ENCODE measurements at places on chromosomes 1 and 21.
A peak's percentile ranks its signal among the peaks of the same experiment; 100 is the strongest.

- DNase-seq, result no peak
These were observed 117.6 kb downstream of the NME7 start for GRCh38 chr1:169250022-169250421.

- no peak for DNase-seq
These were observed 358.4 kb upstream of the ST6GALNAC5 start for GRCh38 chr1:76508871-76509270.

GRCh38 chr1:180218806-180219765, 11.0 kb upstream of the LHX4 start:
- no peak for DNase-seq

DNA sequence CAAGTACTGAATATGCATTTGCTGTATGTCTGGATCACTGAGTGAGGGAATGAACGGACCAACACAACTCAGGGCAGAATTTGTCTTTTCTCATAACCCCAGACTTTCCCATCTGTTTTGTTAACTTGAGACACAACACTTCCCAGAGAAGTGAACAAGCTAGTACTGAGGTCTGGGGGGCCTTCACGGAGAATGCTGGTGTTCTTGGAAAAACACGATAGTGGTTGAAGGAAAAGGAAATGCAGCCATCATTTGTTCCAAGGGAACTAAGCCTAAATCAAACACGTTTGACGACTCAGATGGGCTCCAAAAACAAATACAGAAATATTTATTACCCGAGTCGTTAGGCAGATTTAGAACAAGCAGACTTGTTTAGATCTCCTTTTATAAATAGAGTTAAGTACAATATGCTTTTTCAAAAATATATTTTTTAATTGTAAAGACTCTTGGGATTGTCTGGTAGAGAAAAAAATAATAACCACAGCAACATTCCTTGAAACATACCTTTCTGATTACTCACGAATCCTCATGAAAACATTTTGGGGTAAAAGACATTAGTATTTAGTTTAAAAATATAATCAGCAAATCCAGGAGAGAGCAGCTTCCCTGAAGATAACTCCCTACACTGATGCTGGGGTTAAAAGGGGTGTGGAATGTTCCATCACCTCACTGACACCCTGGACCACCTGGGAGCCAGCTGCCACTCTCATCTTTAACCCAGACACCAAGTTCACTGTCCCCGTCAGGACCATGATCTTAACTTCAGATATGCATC, 427.7 kb upstream of the RUNX1 start:
- DNase-seq, result peak; percentile 66

- DNase-seq, result no peak
These were observed 192.0 kb downstream of the DHRS3 start for GRCh38 chr1:12426030-12426429.

GRCh38 chr1:229784834-229785233, 158.8 kb downstream of the URB2 start:
- no peak for DNase-seq

DNA sequence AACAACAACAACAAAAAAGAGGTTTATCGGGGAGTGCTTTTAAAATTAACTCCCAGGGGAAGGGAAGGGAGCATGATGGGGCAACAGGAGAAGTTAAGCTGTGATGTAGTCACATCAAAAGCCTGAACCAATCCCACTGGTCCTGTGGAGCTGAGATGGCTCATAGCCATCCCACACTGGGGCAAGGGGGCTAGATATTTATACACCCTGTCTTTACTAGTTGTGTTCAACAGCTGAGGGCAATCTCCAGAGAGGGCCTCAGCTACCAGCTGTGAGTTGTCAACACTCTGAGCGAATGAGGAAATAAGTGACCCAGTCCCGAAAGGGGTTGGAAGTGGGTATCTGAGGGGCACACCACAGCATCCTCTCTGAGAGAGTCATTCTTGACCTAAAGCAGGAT, 31.0 kb upstream of the CREG1 start:
- DNase-seq, result no peak

GRCh38 chr1:83718338-83718737, 280.6 kb downstream of the TTLL7 start:
- no peak for DNase-seq

DNA sequence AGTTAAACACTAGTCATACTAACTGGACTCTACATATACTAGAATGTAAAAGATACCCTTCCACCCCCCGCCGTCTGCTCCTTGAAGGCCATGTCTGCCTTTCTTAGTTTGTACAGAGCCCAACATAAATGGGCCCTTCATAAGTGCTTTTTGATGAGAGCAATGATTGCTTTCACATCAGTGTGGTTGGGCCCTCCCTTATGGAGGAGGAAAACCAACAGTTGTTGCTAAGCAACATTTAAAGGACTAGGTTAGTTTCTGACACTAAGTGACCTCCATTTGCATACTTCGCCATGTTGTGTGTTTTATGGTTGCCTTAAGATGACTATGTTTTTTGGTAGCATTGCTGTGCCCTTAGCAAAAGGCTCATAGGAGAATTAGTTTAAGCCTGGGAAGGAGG, 182.0 kb upstream of the SGIP1 start:
- no peak for DNase-seq

DNA sequence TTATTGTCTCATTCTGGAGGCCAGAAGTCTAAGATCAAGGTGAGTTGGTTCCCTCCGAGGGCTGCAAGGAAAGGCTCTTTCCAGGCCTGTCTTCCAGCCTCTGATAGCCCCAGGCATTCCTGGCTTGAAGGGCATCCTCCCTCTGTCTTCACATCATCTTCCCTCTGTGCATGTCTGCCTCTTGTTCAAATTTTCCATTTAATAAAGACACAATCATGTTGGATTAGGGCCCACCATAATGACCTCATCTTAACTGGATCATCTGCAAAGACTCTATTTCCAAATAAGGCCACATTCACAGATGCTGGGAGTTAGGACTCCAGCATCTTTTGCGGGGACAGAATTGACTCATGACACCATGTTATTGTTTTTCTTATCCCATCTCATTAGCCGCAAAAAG, 24.5 kb downstream of the HUNK start:
- DNase-seq, result no peak

DNA sequence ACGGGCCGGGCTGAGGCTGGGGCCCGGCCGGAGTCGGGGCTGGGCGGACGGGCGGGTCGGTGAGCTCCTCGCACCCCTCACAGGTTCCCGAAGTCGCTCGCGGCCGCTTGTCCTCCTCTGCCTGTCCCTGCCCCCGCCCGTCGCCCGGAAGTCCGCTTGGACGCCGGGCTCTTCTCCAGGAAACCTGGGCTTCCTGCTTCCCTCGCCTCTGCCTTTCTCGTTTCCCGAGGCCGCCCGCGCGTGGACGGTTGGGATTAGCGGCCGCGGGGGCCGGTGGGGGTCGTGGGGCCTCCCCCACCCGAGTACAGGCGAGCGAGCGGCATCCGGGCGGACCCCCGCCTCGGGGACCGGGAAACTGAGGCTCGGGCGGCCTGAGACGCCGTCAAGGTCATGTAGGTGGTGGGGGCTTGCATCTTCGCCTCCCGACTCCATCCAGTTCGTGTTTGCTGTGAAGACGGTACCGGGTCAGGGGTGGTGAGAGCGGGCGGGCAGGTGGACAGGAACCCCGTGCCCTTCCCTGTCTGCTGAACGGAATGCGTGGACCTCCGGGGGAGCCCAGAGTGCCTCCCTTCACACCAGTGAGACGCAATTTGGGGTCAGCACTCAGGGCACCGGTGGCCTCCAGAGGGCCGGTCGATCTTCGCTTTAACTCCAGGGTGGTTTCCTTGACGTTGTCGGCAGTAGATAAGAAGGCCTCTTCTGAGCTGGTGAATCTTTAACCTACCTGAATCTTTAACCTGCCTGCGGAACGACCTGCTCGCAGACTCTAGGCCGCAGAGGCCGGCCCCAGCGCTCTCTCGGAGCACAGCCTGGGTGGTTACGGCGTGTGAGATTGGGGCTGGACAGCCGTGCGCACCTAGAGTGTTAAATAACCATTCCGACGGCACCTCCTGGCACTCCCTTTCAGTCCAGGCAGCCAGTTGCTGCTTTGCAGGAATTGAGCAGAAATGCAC, 686 bp downstream of the ARF1 start:
- DNase-seq, result no peak

- DNase-seq, result no peak
These were observed 449 bp downstream of the EPS15 start for GRCh38 chr1:51518586-51519047.

- DNase-seq, result no peak
These were observed 40.4 kb upstream of the SLC30A1 start for GRCh38 chr1:211619033-211619996.

All from fibroblast of skin of left quadriceps (primary cell).